ENCODE measurements at places on chromosomes 1 and 21.

DNA sequence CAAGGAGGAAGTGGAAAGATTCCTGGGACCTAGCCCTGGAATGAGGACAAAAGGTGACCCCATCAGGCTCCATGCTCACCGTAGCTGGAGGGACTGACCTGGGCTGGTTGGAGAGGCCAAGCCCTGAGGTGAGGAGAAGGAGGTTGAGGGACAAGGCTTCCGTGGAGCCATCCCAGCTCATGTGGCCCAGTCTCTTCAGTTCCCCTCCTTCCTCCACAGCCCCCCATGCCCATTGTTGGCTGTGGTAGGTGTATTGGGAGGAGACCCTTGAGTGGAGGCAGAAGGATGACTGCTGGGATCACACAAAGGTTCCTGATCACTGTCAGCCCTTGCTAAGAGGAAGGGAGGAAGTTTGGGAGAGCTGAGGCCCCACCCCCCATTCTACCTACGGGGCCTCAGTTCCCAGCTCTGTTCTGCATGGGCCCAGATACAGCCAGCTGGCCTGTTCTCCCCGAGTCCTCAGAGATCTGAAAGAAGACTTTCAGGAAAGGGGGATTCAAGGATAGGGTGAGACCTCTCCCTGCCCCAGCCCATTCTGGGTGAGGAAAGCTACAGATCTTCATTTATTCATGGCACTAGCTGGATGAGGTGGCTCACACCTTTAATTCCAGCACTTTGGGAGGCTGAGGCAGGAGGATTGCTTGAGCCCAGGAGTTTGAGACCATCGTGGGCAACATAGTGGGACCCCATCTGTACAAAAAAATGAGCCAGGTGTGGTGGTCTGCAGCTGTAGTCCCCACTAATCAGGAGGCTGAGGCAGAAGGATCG, 17.3 kb downstream of the RHBG start:
- DNase-seq = no peak

DNA sequence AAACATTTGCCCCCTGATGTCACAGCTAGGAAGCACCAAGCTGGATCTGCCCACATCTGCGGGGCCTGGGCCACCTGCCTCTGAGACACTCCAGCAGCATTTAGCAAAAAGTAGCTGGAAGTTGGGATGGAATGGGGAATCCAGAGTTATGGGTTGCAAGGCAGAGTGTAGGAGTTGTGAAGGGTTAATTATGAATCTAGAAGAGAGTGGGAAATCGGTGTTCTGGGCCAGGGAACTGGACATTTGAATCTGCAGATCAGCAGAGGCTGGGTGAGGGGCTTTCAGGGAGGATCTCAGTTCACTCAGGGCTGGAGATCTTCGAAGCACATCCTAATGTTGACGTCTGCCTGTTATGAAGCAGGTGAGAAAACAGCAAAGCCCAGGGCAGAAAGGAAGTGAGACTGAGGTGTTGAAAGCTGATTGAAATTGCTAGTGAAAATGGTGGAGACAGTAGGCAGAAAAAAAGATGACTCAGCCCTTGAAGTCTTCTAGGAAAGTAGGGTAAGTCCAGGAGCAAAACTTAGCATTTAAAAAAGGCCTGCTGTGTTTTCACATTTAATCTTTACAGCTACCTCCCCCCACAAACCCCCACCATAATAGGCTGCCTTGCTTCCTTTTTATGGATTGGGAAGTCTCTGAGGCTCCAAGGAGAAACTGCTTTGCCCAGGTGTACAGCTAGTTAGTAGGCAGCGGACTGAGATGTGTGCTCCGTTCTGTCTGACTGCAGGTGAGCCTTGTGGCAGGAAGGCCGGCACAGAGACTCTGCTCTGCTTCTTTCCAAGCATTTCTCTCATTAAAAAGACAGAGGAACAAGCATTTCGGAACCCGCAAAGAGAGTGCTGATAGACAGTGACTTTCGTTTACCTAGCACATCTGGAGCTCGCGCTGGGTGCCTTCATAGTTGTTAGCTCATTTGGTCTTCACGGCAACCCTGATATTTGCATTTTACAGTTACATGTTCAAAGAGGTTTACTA, 7.2 kb downstream of the VANGL1 start:
- no peak for DNase-seq

GRCh38 chr1:107457989-107458388, 317.1 kb downstream of the NTNG1 start:
- no peak for DNase-seq

DNA sequence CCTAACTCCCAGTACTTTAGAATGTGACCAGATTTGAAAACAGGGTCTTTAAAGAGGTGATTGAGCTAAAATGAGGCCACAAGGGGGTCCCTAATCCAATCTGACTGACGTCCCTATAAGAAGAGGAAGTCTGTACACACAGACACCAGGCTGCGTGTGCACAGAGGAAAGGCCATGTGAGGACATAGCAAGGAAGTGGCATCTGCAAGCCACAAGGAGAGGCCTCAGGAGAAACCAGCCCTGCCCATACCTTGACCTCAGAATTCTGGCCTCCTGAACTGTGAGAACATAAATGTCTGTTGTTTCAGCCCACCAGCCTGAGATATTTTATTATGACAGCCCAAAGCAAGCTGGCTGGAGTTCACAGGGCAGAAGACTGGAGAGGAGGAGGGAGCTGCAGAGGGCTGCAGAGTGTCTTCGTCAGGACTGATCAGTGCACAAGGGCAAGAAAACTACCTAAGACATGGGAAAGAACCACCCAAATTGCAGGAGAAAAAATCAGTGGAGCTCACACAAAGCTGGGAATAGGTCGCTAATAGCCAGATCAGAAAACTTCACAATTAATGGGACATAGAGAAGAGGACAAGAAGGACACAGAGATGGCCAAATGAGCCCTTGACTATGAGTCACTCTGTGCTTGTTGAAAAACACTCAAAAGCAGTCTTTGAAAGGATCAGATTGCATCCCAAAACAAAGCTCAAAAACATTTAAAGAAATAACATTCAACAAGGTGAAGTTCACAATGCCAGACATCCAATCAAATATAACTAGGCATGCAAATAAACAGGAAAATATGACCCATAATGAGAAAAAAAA, 14.1 kb upstream of the WNT9A start:
- DNase-seq = no peak

- DNase-seq = no peak
Observed at GRCh38 chr1:31238986-31239613, 587 bp downstream of the NKAIN1 start.

- DNase-seq = peak; percentile 48
Observed at GRCh38 chr1:234768569-234769283, 158.7 kb upstream of the IRF2BP2 start.
